AG04450 (cell line): ENCODE measurements at places on chromosomes 6 and 20.

GRCh38 chr6:54074578-54075195, 36.6 kb upstream of the MLIP start:
- no peak for DNase-seq

- no peak for DNase-seq
Observed at GRCh38 chr6:23659125-23659524, 466.9 kb upstream of the NRSN1 start.

DNA sequence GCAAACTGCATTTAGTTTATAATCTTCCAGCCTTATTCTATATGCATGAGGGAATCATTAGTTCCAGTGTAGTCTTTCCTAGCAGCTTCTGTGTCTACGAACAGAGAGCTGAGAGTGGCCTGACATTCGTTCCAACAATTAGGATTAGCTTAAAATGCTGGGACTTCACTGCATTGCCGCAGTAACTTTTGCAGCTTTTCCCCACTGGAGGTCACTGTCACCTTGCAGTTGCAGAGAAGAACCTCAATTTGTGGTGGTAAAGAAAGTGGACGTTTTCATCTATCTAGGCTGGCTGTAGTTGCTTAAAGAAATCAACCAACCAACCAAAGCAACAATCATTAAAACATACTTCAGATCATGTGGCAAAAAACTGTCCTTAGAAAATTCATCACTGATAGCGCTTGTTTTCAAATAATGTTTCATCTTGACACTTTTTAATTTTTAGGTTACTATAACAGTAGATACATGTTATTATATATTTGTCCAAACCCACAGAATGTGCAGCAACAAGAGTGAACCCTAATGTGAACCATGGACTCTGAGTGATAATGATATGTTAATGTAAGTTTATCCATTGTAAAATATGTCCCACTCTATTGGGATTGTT, 12.2 kb downstream of the MYLK4 start:
- peak; percentile 45 for DNase-seq

GRCh38 chr6:84926189-84927155, 162.1 kb upstream of the TBX18 start:
- no peak for DNase-seq

GRCh38 chr6:36863670-36864540, 10.7 kb downstream of the PPIL1 start:
- no peak for DNase-seq

DNA sequence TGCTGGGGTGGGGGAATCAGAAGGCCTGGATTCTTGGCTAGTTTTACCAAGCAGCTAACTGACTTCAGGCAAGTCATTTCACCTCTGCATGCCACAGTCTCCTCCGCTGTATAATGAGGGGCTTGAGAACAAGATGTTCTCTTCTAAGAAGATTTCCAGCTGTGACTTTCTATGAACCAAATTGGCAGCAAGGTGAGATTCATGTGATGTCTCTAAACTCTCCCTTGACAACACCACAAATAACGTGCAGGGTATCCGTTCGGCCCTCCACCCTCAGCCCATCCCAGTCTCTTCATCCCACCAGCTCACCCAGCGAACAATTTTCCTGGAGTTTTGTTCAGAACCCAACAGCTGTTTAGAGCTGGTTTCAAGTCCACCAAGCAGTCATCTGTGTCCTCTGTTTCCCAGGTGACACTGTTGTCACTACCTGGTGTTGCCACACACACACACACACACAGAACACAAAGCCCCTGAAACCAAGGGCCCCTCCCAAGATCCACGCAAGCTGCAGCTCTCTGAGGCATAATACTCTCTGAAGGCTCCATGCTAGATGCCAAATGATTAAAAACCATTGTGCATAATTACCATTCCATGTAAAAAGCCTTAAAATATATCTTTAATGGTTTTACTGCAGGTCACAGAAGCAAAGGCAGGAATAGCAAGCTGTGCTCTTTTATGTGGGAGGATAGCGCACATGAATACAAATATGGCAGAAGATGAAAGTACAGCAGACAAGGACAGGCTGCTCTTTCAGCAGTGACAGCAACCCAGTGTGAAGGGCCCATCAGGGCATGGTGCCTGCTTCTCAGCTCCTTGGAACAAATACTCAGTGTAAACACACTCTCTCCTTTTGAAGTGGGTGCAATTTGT, 48.2 kb downstream of the ARHGAP18 start:
- DNase-seq, result no peak

DNA sequence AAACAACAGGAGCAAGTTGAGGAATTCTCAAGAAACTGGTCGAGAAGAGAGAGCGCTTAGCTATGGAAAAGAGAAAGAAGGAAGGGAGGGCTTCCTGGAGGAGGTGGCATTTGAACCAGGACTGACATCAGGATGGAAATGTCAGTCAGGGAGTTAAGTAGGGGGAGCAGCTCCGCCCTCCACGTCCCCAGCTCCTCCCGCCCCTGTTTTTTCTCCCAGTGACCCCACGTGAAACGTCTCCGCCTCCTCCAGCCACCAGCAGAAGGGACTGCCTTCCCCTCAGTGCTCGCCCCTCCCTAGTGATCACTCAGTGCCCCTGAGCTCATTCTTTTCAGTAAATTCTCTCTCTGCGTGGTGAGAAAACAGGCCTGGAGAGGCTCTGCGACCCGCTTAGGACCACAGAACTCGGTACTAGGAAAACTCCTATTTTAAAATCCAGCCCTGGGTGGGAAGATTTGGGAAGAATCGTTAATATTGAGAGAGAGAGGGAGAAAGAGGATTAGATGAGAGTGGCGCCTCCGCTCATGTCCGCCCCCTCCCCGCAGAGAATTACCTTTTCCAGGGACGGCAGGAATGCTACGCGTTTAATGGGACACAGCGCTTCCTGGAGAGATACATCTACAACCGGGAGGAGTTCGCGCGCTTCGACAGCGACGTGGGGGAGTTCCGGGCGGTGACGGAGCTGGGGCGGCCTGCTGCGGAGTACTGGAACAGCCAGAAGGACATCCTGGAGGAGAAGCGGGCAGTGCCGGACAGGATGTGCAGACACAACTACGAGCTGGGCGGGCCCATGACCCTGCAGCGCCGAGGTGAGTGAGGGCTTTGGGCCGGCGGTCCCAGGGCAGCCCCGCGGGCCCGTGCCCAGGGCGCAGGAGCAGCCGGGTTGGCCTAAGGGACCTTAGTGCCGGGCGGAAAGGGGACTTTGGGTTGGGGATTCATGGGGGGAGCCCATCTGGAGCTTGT, 4.6 kb downstream of the HLA-DPB1 start:
- DNase-seq, result no peak

DNA sequence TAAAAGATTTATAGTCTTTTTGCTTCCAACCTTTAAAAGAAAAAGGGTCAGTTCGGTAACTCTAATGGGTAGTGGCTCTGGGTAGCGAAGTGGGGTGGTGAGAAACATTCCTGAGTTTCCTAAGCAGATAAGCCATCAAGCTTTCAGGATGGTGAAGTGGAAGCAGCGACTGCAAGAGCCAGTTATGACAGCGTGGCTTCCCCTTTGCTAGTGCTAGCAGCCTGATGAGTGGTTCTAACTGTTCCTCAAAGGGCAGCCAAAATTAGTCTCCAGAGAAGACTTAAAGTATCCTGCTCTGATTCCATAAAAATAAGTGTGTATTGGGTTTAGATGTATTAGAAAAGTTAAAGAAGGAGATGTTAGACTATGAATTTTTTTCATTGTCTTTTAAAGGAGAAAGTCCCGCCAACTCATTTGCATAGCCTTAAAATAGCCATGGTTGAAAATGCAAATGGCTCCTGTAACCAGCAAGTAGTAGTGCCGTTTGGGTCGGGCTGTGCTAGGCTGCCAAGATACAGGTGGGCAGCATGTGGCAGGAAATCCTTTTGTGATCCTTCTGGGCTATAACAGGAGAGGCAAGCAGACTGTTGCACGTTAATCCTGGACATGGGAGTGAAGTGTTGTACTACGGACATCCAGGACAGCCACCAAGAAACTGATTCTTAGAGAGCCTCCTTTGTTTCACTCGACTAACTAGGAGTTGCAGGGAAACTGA, 18.0 kb downstream of the ELOVL2 start:
- DNase-seq, result no peak

DNA sequence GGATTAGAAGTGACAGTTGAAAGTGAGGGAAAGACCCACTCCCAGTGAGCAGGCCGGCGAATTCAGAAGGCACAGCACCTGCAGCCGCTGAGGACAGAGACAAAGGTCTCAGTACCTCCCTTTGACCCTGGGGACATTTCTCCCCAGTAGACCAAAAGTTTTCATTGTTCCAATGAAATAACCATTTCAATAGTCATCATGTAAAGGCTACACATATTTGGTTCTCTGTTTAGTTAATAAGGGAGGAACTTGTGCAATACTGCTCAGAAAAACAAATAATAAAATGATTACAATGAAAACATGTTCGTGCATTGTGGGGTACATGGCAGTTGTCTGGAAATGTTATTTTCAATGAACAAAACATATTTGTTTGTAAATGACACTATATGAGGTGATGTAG, 52.5 kb downstream of the EDN1 start:
- no peak for DNase-seq

DNA sequence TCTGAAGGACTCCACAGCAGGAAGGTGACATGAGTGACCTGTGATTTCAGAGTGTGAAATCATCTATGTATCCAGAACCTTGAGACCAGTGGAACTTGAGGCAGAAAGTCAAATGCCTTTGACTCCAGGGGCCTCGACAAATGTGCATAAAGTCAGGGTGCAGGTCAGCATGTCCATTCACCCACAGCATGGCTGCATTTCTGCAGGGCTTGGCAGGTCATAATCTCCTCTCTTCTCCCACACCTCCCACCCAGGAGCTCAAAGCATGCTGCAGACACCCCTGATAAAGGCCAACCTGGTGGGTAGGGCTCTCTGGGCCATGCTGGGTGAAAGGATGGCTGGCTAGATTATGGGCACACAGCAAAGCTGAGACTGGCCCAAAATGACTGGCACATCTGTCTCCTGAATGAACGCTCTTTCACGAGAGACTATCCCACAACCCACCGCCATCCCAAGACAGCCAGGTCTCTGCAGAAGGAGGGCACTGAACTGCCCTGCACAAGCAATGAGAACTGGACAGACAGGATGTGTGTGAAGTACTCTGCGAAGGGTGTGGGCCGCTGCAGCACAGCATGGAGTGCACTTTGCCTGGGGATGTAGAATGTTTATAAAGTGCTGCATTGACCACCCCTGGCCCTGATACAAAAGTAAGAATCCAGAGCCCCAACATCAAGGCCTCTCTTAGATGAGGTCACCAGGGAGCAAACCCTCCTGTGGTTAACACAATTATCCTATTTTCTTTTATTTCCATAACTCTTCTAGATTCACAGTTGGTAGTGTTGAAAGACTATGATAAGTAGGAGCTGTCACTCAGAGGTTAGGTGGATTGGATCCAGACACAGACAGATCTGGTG, 78.2 kb upstream of the NXT1 start:
- DNase-seq, result no peak

DNA sequence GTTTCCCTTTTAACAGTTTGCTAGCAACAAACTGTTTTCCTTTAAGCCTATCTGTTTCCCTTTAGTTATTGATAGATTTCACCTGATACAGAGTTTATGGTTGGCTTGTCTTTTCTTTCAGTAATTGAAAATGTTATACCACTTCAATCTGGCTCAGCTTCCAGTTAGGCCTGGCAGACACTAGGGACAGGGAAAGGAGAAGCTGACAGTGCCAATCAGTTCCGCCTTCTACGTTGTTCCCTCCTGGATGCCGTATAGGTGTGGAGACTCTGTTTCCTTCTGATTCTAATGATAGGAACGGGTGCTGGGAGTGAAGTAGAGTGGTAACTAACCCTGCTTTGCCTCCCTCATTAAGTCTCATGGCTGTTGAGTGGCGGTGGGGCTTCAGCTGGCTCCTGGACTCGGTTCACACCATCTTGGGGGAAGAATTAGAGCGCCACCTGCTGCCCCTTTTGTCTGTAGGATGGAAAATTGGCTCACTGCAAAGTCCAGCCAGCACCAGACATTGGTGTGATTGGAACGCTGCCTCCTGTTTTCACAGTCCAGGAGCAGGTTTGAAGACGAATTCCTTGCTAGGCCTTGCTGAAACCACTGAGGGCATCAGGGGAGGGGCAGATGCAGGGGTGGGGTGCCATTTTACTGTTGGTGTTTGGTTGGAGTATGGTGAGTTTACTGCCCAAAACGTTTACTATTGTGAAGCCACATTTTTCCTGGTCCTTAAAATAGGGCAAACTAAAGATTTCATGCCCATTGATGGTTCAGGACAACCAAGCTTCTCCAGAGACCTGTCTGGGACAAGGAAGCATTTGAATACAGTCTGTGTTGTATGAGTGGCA, 1729.5 kb downstream of the GRIK2 start:
- no peak for DNase-seq

DNA sequence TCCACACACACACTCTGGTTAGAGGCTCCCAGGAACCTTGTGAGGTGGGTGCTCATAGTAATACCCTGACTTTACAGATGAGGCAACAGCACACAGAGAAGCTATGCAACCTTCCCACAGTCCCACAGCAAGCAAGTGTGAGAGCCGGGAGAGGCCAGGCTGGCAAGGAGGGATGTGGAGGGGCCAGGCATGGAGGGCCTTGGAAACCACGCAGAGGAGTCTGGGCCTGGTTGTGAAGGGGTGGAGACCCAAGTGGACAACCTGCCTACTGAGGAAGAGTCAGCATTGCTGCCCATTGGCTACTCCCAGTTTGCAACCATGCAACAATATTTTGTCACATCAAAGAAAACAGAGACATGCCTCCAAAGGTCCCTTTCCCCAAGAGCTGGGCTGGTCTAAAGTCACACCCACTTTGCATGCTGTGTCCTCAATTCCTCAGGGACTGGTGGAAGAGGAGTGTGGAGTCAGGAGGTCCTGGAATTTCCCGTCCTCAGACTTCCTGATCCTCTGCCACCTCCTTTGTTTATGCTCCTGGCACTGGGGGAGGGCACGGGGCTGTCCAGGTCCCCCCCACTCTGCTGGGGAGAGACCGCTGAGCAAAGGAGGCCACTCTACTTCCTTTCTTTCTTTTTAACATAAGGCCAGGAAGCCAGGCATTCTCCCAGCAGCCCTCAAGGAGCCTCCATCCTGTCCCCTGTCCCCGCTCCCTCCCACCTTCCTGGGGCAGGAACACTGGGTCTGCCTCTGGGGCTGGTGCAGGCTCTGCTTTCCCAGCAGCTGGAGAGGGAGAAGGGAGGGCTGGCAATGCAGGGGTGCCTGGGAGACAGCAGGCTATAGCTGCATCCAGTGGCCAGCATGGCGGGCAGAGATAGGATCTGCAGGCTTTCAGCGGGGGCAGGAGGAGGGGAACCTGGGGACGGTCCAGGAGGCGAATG, 68.3 kb downstream of the NOL4L start:
- no peak for DNase-seq

DNA sequence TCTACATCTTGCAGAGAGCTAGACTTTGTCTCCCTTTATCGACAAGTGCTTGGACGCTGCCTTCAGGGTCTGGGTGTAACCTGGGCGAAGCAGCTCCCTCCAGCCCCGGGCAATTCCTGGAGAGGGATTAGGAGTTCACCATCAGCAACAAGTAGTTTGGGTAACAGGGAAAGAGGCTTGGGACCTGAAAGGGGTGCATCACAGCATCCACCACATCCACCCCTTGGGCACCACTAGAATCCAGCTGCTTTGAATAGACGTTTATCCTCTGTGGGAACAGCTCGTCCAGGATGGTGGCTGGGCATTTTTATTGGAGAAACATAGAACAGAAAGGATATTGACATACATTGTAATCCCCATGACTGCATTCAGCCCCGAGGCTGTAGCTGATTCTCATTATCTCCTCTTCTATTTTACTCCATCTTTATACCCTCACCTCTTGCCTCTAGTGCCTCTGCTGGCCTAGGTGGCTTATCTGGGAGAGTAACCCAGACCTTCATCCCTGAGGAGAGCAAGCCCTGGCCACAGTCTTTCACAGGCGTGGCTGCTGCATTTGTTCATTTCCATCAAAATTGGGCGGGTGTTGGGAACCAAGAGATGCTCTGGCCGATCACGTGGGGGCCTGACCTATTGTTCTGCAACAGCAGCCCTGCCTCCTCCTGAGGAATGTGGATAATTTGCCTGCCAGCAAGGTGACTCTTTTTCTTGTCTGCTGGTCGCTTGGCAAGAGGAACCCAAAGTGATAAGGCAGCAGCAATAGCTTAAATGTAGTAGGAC, 109.2 kb upstream of the RALGAPA2 start:
- no peak for DNase-seq
